ENCODE measurements at places on chromosomes 4 and X. TPM values are rescaled to one million over a fixed set of nuclear protein-coding genes. Genes with fewer than 3 reads are reported as not detected.

- DNase-seq, result no peak
These were observed 3.1 kb downstream of the TFDP3 start for GRCh38 chrX:133215017-133215416.

GRCh38 chrX:44974451-44974850 is 101.5 kb downstream of the KDM6A start:
- DNase-seq, result no peak

The USP17L28 gene
- total RNA-seq, result not detected

DNA sequence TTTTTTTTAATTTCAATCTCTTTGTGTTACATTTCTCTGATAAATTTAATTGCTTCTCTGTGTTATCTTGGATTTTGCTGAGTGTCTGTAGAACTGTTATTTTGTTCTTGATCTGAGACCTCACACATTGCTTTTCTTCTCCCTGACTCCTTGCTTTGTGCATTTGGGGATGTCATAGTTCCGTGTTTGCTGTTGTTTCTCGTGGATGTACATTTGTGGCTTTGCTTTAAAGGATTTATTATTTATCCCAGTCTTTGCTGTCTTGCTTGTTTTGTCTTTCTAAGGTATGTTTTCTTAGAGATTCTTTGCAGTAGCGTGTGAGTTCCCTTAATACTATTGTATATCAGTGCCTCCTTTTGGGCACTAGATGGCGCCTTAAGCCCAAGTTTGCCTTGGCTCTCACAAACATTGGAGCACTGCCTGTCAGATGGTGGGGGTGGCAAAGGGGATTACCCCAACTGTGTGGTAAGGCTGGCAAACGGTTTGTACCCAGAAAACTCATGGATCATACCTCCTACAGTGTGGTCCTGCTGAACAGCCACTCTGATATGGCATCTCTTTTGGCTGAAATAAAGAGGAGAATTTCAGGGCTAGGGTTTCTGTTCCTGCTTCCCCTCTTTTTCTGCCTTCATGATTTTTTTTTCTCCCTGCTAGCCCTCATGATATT is 96.4 kb downstream of the PGRMC2 start:
- peak; percentile 79 for DNase-seq

GRCh38 chrX:24703185-24703494 is 9.4 kb downstream of the POLA1 start:
- no peak for DNase-seq

All from activated CD8-positive, alpha-beta T cell treated with anti-CD3 and anti-CD28 coated beads, Interleukin-2, amount 10 ng/mL, durations not matched to agents 7 days and 5 days (primary cell).